ENCODE measurements at places on chromosomes 3 and 15.

DNA sequence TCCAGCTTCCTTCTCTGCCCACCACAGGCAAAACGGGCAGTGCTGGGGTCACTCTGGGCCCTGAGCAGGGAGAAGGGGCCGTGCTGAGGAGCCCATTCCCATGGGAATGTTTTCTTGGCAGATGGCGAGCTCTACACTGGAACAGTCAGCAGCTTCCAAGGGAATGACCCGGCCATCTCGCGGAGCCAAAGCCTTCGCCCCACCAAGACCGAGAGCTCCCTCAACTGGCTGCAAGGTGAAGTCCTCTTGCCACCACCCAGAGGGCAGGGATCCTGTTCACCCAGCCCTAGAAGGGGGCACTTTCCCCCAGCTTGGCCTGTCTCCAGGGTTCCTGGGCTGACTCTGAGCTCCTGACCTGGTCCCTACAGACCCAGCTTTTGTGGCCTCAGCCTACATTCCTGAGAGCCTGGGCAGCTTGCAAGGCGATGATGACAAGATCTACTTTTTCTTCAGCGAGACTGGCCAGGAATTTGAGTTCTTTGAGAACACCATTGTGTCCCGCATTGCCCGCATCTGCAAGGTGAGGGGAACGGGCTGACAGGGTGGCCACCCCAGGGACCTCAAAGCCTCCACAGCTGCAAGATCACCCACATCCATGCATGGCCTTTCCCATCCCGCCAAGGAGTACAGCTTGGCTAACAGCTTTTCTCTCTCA, 12.4 kb downstream of the CIB1 start:
- no peak for DNase-seq

GRCh38 chr3:50571486-50571885, 2.2 kb downstream of the HEMK1 start:
- no peak for DNase-seq

DNA sequence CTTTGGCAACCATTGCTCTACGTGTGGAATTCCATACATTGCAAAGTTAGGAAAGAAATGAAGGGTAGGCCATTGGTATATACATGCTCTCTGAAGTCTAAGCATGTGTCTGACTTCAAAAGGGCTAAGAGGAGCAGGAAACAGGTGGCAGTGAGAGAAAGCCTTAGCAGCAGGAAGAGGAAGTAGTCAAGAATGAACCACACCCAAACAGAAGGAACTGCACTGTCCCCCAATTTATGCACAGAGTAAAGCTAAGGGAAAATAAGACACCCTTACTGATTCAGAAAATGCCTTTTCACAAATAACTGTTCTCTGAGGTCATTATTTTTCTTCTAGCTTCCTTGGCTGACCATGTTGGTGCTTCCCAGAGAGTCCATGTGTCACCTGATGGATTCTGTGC, 575.4 kb downstream of the NTRK3 start:
- peak; percentile 2 for DNase-seq

DNA sequence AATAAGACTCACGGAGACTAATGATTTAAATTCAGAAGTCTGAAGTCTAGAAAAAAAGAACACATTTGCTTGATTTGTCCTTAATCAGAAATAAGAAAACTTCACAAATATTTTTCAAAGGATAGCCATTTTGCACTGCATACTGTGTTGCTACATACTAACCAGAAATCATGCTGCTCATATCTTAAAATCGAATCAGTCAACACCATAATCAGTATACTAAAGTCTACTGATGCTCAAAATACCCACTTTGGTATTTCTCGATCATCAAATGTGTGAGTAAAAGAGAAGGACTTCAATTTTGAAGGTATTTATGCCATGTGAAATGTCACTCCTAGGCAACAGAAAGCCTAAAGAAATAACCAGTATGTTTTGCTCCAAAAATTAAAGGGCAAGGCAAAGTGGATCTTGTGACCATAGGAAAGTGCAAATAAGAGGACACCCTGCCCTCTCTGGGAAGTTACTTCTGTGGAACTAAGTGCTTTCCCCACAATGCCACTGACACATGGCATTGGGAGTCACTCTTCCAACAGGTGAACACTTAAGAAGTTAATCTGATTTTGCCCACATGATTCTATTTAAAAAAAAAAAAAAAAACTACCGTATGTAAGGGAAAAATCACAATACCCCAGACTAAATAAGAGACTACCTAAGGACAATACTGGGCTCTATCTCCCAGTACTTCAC, 2.7 kb downstream of the LRIG1 start:
- DNase-seq, result no peak

- no peak for DNase-seq
Observed at GRCh38 chr15:73781038-73781925, 28.1 kb upstream of the INSYN1 start.

- no peak for DNase-seq
Observed at GRCh38 chr15:44713006-44713966, 2.0 kb downstream of the B2M start.

GRCh38 chr3:73653877-73654276, 29.1 kb upstream of the PDZRN3 start:
- DNase-seq, result no peak

DNA sequence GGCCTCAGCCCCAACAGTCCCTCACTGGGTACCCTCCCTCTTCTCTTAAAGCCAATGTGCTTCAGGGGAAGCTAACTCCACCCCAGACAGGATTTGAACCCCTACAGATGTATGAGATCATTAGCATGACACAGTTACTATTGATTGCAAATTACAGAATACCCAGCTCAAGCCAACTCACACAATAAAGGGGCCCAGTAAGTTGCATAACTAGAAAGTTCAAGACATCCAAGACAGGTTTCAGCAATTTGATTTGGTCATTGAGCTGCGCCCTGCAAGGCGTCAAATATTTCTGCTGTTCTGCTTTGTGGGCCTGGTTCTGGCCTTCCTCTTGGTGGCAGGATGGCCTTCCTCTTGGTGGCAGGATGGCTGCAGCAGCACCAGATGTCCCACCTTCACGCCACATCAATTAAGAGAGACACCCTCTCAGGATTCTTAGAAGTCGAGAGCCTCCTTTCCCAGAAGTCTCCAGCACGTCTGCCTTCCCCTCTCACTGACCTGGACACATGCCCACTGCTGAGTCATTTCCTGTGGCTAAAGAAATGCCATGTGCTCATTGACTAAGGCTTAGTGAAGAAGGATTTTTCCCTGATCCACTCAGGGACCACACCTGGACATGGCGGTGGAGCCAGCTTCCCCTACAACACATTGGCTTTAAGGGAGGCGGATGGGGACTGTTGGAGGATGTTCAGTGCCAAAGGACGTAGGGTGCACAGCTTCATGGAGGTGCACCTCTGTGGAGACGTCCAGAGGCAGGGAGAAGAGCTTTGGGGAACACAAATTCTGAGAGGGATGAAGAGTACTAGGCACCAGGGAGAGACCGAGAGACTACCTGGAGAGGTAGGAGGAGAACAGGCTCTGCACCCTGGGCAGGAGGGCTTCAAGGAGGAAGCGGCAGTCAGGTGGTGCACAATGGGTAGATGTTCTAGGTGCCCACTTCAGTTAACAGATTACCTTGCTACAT, 49.1 kb downstream of the DNASE1L3 start:
- DNase-seq, result no peak

GRCh38 chr15:75051191-75051608, 27.8 kb downstream of the PPCDC start:
- DNase-seq, result no peak

DNA sequence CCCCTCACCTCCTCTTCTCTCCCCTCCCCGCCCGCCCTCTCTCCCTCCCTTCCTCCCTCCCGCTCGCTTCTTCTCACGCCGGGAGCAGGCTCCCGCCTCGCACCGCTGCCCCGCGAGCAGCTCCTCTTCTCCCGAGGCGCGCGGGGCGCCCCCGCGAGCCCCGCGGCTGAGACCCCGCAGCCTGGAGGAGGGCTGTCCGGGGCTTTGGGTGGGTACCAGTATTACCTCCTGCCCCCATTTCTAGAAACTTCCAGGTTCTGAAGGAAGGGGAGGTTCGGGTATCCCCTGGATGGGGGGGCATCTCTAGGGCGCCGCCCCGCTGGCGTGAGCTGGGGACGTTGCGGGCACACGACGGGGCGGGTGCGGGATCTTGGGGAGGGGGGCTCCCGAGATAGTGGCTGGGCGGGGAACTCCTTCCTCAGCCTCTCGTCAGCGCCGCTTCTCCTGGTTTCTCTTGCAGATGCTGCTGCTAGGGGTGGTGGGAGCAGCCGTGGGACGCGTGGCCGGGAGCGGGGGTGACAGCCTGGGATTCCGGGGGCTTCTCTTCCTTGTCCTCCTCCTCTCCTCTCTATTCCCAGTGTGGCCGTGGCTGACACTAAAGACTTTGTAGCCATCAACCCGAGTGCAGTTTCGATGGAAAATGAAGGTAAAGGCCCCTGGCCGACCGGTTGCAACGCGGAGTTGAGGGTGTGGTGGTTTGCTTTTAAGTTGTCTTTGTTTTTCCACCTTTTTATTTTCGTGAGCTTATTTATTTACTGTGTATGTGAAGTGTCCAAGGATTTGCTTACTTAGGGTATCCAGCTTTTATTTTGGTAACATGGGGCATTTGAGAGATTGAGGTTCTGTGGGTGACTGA, 474 bp downstream of the ATP2C1 start:
- DNase-seq, result peak; percentile 50

DNA sequence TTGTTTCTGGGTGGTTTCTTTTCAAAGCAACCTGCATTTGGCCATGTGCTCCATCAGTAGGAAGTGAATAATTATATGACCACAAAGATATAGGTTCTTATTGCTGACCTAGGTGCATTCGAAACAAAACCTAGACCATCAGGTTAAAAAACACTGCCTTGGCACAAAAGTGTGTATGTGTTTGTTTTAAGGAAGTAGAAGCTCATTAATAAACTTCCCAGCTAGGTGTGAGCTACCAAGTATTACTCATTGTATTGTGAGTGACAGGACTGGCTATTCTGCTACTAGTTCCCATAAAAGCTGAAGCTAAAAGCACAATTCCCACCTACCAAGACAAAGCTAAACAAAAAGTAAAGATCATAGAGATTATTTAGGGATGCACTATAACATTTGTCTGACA, 168.2 kb downstream of the TP63 start:
- DNase-seq, result no peak

- no peak for DNase-seq
Observed at GRCh38 chr3:11953350-11953749, 50.8 kb upstream of the SYN2 start.

GRCh38 chr3:16538507-16538906, 25.0 kb upstream of the RFTN1 start:
- DNase-seq, result no peak

DNA sequence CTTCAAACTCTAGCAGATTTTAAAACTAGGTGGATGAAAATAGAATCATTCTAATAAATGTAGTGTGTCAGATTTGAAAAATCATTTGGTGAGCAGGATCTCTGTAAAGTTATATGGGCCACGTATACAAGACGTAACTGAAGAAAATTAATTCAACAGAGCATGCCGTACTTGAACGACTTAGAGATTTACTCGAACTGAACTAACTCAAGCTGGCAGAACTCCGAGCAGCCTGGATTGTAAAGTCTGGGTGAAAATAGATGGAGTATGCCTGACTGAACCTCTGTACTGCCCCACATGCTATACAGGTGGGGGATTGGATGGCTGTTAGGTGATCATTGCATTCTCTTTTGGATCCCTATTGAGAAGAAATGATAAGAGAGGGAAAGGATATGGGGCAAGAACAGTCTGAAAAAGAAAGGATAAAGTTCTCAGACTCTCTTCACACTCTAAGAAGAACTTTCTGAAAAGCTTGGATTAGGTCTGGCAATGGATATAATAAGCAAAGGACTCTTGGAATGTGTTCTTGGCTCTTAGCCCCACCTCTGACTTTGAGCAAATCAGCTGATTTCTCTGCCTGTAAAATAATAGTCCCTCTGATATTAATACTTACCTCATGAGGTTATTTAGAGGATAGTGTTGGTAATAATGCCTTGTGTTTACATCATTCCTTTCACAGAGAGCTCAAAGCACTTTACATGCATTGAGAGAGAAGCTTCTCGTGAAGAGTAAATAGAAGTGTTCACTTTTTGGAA, 147.5 kb downstream of the FILIP1L start:
- DNase-seq, result no peak

DNA sequence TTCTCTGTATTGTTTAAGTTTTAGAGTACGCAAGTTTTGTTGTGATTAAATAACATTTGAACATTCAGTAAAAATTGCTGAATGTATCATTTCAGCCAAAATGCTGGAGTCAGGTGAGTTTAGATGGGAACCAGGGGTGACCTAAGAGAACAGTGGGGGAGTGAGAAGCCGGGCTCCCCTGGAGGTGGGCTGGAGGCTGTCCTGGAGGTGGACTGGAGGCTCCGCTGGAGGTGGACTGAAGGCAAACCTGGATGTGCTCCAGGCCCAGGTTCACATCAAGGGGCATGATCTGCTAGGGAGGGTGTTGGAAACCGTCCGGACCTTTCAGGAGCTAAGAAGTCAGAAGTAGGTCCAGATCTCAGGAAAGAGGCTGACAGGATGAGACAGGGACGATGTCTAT, 23.7 kb downstream of the DNAJB8 start:
- no peak for DNase-seq

DNA sequence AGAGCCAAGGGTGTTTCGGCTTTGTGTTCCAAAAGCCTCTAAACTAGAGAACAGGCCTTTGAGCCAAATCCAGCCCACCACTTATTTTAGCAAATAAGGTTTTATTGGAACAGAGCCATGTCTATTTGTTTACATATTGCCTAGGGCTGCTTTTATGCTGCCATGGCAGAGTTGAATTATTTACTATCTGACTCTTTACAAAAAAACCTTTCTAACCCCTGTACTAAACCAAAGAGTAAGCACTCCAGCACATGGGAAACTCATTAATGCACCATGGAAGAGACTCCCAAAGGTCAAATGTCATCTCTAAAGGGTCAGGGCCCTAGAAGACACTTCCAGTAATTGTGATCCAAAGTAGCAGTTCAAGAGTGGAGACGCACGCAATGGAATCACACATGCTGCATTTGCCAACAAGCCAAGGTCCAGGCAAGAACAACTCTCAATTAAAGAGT, 22.3 kb downstream of the OSBPL10 start:
- DNase-seq, result no peak

GRCh38 chr3:49703443-49703927, 14.1 kb downstream of the RNF123 start:
- peak; percentile 60 for DNase-seq

DNA sequence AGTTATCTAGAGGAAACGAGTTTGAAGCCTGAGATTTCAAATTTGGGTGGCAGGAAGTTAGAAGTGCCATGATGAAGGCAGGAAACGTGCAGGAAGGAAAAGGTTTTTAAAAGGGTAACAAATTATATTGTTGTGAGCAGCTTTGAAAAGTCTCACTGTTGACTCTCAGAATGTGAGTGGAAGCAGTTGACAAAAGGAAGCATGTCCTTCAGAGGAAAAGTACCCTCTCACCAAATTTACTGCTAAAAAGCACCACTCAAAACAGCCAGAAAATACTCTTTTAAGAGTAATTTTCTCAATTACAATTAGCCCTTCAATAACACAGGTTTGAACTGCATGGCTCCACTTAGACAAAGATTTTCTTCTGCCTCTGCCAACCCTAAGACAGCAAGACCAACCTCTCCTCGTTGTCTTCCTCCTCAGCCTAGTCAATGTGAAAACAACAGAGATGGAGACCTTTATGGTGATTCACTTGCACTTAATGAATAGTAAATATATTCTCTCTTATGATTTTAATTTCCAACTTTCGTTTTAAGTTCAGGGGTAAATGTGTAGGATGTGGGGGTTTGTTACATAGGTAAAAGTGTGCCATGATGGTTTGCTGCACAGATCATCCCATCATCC, 117.1 kb upstream of the LIPC start:
- peak; percentile 20 for DNase-seq

- no peak for DNase-seq
Observed at GRCh38 chr3:16998236-16998923, 113.6 kb downstream of the PLCL2 start.

GRCh38 chr15:78841376-78841706, 30.1 kb upstream of the ADAMTS7 start:
- no peak for DNase-seq

- DNase-seq, result no peak
Observed at GRCh38 chr15:99399061-99399460, 147.8 kb downstream of the LRRC28 start.

Measured in central memory CD4-positive, alpha-beta T cell (primary cell).